ENCODE measurements at places on chromosomes 6 and 20.

- DNase-seq = no peak
Measured at GRCh38 chr6:118324116-118324515, 224.0 kb upstream of the PLN start.

DNA sequence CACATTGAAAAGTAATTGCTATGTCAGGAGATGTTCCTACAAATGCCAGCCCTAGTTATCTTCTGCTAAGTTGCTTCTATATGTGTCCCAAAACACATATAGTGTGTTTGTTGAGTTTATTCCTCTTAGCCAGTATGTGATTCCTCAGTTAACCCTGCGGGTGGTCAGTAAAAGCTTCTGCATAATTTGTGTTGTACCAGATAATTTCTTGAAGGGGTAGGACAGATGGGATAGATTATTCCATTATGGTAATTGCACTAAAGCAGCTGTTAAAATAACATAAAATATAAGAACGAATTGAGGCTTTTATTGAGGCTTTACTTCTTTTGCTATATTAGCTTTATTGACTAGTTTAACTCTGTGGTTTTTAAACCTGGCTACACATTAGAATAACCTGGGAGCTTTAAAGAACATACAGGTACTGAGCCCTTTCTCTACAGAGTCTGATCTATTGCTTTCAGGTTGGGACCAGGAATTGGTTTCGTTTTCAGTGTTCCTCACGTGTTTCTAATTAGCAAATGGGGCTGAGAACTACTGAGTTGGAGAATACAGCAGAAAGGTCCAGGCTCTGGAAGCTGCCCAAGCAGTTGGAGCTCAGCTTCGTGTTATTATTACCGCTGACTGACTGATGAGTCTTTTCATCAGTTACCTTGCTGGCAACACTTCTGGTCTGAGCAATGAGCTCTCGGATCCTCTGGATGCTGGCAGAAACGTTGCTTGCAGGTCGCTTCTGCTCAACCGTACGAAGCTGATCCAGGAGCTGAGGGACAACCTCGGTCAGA lies 56.9 kb downstream of the FAM229B start:
- DNase-seq = no peak

GRCh38 chr6:98463038-98464000 lies 371.1 kb upstream of the POU3F2 start:
- no peak for DNase-seq

DNA sequence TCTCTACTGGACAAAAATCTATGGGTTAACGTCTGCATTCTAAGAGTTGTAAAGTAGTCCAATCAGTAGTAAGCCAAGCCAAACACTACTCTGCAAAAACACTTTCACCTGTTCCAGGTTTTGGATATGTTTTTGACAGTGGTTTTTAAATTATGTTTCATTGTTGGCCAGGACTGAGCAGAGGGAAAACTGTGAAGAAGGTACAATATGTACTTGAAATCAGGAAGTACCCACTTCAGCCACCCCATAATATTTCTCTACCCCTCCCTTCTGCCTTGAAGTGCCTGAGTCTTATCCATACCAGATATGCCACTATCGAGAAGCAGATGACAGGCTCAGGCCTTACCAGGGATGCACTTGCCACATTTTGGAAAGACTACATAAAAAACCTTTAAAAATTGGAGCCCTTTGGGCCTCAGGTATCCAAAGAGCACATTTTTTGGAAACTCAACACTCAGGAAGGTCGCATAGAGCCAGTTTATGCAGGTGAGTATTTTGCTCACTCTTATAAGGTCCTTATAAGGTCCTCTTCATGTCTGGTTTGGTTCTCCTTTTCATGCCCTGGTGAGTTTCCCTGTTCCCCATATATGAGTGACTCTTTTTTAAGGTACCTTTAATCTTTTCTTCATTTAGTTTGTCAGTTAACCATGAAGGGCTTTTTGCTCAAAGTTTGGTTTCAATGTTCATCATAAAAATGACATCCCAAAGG lies 859.3 kb upstream of the FLRT3 start:
- no peak for DNase-seq

DNA sequence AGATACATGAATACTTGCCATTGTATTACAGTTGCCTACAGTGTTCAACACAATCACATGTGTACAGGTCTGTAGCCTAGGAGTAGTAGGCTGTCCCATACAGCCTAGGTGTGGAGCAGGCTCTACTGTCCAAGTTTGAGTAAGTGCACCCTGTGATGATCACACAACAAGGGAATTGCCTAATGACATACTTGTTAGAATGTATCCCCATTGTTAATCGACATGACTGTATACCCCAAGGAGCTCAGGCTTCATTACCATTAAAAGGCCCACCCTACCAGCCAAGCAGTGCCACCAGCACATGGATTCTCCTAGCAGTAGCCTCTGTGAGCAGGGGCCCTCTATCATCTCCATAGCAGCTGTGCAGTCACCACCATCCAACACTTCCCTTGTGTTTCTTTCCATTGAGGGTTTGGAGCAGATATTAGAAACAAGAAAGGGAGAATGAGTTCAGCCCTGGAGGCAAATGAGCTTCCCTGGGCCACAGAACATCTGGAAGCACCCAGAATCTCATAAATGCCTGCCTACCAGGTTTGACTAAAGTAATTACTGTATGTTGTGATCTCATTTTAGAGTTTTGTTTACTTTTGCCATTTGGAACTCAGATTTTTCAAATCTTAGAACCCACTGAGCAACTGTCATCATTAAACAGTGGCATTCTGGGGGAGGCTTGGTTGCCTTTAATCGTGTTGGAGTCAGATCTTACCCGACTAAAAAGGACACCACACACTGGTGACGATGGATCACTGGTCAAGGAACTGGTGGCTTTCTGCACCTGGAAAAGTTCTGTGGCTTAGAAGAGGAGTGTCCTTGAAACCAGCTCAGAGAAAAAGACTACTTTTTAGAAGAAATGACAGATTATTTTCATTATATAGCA lies 104.9 kb downstream of the TULP4 start:
- DNase-seq = no peak

DNA sequence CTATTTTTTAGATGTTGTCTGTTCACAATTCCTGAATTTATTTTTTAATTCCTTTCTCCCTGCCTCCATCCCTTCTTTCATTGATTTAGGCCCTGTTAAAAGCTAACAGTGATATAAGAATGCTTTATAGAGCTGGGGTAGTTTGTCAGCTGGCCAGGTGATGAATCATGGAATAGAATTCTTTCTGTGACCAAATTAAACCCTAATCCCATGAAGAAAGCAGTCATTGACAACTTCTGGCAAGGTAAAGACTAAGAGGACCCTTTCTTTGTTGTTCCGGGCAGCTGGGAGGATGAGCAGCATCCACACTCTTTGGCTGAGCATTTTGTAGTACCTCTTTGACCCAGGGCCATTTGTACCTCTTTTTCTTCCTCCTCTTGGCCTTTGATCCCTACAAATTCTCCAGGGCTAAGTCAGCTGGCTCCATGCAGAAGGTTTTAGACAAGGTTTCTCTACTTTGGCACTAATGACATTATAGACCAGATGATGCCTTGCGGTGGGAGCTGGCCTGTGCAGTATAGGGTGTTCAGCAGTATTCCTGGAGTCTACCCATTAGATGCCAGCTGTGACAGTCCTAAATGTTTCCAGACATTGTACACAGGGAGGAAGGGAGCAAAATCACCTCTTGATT lies 102.9 kb downstream of the SLX4IP start:
- no peak for DNase-seq

GRCh38 chr6:42898891-42899361 lies 16.9 kb upstream of the PTCRA start:
- DNase-seq = peak; percentile 79

- DNase-seq = no peak
Measured at GRCh38 chr6:100257793-100258395, 206.8 kb downstream of the SIM1 start.

DNA sequence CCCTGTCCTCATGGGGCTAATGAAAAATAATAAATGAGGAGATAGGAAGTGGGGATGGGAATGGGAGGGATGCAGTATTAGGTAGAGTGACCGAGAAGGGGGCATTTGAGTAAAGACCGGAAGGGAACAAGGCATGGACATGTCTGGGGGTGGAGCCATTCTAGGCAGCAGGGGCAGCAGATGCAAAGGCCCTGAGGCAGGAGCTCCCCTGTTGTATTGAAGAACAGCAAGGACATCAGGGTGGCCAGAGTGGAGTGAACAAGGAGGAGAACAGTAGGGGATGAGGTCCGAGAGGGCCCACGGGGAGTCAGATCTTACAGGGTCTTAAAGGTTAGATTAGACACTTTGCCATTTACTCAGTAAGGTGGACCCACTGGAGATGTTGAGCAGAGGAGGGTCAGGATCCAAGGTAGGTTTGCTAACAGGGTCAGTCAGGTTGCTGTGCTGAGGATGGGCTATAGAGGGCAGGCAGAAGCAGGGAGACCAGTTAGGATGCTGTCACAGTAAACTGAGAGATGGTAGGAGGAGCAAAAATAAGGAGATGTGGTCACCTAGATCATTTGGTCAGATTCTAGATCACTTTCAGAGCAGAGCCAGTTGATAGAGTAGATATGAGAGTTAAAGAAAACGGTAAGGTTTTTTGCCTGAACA lies 18.7 kb downstream of the TAF8 start:
- no peak for DNase-seq

DNA sequence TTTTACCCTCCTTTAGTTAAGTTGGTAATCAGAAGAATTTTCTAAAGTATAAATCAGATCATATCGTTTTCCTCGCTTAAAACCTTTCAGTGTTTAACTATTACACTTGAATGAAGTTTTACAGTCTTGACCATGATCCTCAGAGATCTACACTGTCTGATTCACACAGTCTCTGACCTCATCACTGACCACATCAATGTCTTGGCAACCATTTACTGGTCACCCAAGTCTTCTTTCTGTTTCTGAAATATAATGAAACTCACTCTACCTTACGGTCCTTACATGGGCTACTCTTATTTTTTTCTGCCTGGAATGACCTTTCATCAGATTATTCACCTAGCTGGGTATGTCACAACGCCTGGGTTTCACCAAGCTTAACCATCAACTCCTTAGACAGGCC lies 71.4 kb downstream of the ADGB start:
- no peak for DNase-seq

- DNase-seq = no peak
Measured at GRCh38 chr20:33524261-33524660, 34.4 kb downstream of the CBFA2T2 start.

- no peak for DNase-seq
Measured at GRCh38 chr20:61728786-61729770, 336.6 kb downstream of the TAF4 start.
